ENCODE measurements at places on chromosomes 11 and 22. TPM values are rescaled to one million over a fixed set of nuclear protein-coding genes. Genes with fewer than 3 reads are reported as not detected.

DNA sequence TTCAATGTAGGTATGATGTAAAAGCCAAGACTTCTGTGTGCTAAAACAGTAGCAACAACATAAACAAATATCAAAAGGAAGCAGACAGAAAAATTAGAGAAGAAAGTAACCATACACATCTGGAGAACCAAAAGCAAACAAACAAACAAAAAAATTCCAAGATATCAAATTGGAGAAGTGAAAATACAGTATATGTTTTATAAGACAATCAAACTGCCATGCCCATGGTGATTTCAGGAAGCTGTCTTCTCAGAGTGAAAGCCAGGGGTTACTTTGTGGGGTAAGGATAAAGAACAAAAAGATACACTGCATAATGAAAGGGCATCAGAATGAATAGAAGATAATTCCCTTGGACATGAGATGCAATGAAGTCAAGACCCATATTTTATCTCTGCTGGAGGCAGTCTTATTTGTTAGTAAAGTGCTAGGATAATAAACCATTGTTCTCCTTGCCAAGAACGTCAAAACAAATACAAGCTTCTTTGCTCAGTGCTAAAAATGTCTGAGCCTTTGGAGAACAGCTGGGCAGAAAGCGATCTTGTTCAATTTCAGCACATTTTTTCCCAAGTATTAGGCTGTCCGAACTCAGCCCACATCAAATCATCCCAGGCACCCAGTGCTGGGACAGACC is 38.1 kb upstream of the LDLRAD3 start:
- no peak for DNase-seq

GRCh38 chr11:73095613-73096012 is 46.5 kb downstream of the FCHSD2 start:
- no peak for DNase-seq

- no peak for DNase-seq
Measured at GRCh38 chr11:124600621-124601320, 10.5 kb upstream of the PANX3 start.

DNA sequence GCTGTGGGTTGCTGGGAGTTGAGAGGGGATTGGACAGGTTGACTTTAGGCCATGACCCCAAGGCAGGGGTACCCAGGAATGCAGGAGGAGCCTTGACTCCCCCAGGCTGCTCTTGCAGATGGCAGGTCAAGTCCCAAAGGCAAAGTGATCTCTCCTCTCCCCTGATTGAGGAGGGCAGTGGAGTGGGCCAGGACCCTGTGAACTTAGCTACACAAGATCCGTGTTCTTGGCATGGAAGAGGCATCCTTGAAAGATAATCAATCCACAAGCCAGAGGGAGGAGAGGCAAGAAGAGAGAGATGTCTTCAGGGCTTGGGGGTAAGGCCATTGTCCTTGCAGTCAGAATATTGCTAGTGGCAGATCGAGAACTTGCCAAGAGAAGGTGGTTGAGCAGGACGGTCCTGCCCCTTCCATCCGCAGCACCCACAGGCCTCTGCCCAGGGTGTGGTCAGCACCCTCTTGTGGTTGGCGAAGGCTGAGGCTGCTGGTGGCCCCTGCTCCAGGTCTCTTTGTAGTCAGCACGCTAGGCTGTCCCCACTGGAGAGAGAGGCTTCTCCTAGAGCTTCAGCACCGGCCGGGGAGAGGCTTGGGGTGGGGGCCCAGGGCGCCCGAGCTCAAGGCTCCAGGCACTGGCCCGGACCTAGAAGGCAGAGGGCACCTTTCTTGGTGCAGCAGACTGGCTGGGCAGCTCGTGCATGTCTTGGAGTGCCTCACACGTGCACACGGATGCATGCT is 45.4 kb downstream of the KCNC1 start:
- DNase-seq = no peak

DNA sequence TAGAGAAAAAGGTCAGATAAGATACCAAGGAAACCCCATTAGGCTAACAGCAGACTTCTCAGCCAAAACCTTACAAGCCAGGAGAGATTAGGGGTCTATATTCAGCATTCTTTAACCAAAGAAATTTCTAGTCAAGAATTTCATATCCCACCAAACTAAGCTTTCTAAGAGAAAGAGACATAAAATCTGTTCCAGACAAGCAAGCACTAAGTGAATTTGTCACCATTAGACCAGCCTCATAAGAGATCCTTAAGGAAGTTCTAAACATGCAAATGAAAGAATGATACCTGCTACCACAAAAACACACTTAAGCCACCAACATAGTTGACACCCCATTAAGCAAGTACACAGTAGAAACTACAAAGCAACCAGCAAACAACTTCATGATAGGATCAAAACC is 276.2 kb downstream of the C11orf87 start:
- DNase-seq = no peak

GRCh38 chr11:1435820-1436467 is 46.2 kb downstream of the BRSK2 start:
- DNase-seq = no peak

GRCh38 chr11:133355095-133355494 is 177.2 kb downstream of the OPCML start:
- no peak for DNase-seq

DNA sequence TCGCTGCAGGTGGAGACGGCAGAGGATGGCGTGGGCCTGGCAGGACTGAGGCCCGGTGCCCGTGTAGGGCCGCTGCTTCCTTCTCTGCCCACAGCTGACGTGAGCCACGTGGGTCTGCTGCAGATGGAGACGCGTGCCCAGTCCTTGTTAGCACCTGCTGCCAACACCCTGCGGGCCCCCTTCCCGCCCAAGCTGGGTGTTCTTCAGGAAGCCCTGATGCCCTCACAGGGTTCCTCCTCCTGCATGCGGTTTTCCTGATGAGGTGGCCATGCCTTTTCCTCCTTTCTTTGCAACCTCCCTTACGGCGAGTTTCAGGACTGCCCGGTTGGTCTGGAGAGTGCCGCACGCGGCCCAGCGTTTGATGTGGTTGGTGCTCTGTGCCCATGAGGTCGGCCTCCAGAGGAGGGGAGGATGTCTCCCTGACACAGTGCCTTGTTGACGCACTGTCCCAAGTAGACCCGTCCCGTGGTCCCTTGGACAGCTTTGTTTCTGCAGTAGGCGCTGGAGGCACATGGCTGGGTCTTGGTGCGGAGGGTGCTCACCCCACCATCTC is 44.7 kb downstream of the AP2A2 start:
- DNase-seq = no peak

DNA sequence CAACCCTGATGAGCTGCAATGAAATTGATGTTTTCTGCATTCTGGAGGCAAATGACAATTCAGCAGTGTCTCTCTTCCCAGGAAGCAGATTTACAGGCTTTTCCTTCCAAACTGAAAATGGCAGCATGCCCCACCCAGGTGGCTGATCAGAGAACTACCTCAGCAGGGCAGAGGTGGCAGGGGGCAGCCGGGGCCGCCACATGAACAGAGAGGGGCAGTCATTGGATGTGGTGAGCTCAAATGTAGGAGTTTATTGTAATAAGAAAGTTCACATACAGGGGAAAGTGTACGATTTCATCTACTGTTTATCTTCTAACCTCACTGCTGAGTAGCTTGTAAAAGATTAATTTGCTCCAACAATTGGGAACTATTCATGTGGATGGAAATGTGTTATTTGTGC is 15.7 kb upstream of the PARVA start:
- no peak for DNase-seq

GRCh38 chr11:81331611-81332235 is 1401.9 kb downstream of the FAM181B start:
- DNase-seq = no peak

DNA sequence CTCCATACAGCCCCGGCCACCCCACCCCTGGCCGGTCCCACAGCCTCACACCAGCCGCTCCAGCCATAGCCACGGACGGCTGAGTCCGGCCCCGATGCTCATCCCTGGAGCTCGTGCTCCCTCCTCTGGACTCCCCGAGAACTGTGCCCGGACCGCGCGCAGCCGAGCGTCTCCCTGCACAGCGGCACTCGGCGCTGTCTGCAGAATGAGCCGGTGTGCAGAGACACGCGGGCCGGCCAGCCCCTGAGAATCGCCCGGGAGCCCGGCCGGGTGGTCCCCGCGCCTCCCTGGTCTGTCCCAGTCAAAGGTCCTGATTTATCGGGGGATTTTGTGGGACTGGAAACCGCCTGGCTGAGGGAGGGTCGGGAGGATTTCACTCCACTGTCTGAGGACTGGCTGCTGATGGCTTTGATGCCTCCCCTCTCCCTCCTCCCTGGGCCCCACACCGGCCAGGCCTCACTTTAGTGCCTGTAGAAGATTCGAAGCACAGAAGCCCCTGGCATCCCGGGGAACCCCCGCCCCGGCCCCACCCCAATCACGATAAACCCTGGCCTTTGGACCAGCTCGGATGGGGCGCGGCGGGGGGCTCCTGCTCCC is 102.7 kb downstream of the BRD1 start:
- peak; percentile 80 for DNase-seq

DNA sequence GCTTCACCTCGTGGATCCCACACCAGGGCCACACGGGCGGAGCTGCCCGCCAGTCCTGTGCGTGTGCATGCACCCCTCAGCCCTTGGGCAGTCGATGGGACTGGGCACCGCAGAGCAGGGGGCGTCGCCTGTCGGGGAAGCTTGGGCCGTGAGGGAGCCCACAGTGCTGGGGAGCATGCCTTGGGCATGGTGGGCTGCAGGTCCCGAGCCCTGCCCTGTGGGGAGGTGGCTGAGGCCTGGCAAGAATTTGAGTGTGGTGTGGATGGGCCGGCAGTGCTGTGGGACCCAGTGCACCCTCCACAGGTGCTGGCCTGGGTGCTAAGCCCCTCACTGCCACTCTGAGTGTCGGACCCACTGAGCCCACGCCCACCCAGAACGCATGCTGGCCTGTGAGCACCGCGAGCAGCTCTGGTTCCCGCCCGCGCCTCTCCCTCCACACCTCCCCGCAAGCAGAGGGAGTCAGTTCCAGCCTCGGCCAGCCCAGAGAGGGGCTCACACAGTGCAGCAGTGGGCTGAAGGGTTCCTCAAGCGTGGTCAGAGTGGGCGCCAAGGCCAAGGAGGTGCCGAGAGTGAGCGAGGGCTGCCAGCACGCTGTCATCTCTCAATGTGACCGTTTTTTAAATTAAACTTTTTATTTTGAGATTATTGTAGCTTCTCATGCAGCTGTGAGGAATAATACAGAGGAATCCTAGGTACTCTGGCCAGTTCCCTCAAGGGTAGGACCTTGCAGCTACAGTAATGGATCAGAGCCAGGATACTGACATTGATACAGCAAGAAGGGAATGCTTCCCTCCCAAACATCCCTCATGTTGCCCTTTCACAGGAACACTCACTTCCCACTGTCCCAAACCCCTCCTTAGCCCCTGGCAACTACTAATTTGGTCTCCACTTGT is 127.7 kb downstream of the CRYBB2 start:
- no peak for DNase-seq

GRCh38 chr11:1672613-1673350 is 24.2 kb upstream of the KRTAP5-6 start:
- DNase-seq = no peak

- no peak for DNase-seq
Measured at GRCh38 chr22:23722724-23723123, 28.2 kb downstream of the ZNF70 start.

DNA sequence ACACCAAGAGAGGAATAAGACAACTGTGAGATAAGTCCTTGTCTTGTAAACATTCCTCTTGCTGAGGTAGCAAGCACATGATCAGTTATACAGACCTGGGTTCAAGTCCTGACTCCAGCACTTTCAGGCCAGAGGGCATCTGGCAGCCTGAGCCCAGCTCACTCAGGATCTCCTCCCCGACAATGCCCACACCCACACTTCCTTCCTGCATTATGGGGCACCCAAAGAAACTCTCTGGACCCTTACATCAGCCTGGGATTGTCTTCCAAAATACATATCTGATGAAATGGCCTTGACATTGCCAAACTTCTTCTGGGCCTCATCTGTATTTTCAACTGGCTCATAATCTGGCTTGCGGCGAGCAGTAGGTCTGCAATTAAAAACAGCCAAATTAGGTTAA is 48.6 kb downstream of the ARFGAP3 start:
- DNase-seq = no peak

GRCh38 chr22:45225732-45226502 is 14.8 kb downstream of the KIAA0930 start:
- DNase-seq = no peak

DNA sequence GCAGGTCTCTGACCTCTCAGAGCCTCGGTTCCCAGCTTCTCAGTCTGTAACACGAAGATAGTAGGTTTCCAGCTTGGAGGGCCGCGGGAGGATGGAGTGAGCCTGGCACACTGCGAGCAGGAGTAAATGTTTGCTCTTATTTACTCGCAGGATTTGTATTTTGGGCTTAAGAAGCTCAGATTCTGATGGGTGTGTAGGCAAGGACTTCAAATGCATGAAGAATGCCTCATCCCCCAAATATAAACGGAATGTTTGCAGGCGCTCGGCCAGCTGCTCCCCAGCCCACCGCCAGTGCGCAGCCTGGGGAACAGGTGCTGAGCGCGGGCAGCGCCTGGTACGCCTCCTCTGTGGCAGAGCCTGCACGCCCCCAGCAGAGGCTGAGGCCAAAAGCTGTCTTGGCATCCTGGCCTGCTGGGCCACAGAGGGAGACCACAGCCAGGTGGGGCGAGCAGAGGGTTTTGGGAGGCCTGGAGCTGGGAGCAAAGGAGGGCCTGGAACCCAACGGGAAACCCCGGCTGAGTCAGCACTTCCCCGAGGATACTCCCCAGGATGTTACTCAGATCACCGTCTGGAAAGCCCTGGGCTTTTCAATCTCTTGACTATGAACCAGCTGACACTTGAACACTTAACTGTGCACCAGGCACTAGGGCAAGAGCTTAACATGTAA is 9.4 kb downstream of the EHD1 start:
- DNase-seq = peak; percentile 53

DNA sequence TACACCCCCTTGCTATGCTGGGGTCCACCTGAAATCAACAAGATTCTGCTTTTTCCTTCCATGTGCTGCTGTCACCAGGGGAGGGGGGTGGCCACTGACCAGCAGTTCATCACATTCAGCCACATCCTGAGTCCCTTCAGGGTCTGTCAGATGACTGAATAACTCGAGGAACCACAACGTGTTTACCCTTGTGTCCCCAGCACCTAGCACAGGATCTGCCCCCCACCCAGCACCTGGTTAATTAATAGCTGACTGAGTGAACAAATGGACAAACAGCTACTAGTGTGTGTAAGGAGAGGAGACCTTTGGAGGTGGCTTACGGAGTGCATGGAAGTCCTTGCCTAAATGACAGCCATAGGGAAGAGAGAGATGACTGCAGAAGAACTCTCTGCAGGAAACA is 119.5 kb upstream of the NCAM1 start:
- no peak for DNase-seq

GRCh38 chr11:75328426-75329277 is 22.8 kb downstream of the ARRB1 start:
- peak; percentile 35 for DNase-seq

WNT11 gene
- total RNA-seq = not detected

FZD4 gene
- 0.04 TPM for total RNA-seq

KREMEN1 gene
- 0.29 TPM for total RNA-seq

APOL5 gene
- not detected for total RNA-seq

RASSF10 gene
- not detected for total RNA-seq

EIF4ENIF1 gene
- 31.3 TPM for total RNA-seq

PATE4 gene
- total RNA-seq = not detected

ZNF70 gene
- total RNA-seq = 2.4 TPM

OR6A2 gene
- 0.10 TPM for total RNA-seq

FAM181B gene
- total RNA-seq = not detected

SHANK3 gene
- 0.27 TPM for total RNA-seq

RCOR2 gene
- 0.58 TPM for total RNA-seq
